Activated CD8-positive, alpha-beta T cell treated with anti-CD3 and anti-CD28 coated beads, Interleukin-2, amount 10 ng/mL, durations not matched to agents 7 days and 5 days (primary cell): ENCODE measurements at places on chromosomes 6 and 20.

DNA sequence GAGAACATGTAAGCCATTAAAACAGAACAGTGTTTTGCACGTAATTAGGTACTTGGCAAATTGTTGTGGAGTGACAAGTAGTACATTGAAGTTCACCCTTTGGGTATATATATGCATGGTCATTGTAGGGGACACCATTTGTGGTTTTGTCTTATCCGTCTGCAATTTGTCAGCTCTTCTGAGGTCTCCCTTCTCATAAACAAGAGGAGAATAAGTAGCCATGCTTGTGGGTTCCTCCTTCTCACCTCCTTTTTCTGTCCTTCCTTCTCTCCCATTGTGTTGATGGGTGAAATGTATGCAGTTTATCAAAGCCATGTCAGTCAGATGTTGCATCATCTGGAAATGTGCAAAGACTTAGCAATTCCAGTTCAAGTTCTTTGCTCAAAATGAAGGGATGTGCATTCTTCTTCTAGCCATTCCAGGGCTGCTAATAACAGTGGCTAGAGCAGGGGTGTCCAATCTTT is 70.9 kb downstream of the QKI start:
- no peak for DNase-seq

DNA sequence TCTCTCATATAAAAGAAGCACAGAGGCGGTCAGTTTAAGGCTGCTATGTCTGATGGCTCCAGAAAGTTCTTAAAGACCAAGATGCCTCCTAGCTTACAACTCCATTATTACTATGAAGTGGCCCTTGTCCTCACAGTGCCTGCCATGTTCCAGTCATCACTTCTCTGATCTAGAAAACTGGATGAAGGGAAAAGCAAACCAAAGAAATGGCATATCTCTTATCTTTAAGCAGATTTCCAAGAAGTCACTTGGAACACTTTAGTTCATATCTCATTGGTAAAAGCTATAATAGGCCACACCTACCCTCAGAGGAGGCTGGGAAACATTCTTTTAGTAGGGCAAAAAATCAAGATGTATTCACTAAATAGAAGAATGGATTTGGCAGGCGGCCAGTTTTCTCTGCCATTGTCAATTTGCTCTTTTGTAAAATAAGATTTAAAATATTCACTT is 289.6 kb downstream of the TBC1D7 start:
- no peak for DNase-seq

DNA sequence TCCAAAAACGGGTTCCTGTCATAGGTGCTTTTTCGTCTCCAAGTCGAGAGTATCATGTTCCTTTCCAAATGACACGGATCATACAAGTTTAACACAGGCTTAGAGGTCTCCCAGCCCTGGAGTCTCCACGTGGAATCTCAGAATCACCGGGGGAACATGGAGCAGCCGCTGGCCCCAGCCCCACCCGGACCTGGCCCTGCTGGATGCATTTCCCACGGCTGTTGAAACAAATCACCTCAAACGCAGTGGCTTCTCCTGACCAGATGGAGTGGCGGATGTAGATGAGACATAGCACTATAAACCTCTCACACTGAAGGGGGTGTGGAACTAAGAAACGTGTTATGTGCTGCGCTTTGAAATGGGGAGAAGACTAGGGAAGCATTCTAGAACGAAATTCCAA is 70.0 kb upstream of the FRMD1 start:
- no peak for DNase-seq

GRCh38 chr6:91539456-91539855 is 952.6 kb upstream of the MAP3K7 start:
- no peak for DNase-seq

GRCh38 chr6:111263837-111264236 is 176.5 kb downstream of the SLC16A10 start:
- DNase-seq: no peak

- DNase-seq: peak; percentile 76
Measured at GRCh38 chr6:129490521-129491255, 219.3 kb downstream of the ARHGAP18 start.

GRCh38 chr20:32972181-32973076 is 31.8 kb downstream of the SUN5 start:
- peak; percentile 93 for DNase-seq

- DNase-seq: no peak
Measured at GRCh38 chr6:77415706-77416105, 47.6 kb downstream of the HTR1B start.

DNA sequence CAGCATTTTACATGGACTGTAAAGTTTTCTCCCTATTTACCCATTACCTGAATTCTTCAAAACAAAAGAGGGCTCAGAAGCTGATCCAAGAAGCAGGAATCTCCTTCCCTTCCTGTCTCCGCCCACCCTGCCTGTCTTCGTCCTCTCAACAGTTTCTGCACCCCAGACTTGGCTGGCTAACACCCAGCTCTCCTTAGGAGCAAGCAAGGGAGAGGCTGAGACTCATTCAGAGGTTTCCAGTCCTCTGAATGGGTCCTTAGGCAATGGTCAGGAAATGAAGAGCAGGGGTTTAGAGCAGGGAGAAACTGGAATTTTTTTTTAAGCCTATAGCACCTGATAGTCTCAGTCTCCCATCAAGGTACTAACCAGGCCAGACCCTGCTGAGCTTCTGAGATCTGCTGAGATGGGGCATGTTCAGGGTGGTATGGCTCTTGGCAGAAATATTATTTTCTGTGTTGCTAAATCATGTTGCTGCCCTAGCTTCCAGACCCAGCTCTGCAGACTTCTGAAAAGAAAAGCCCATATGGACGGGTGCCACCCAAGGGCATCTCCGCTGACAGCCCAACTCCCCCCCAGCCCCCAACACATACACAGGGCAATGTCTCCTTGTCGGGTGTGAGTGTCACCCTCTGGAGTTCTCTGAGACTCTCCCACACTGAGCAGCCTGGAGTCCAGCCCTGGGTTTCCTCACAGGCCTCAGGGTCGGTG is 74.6 kb upstream of the CD93 start:
- DNase-seq: no peak

GRCh38 chr20:63490416-63490815 is 8.5 kb downstream of the EEF1A2 start:
- no peak for DNase-seq

GRCh38 chr6:2733736-2734480 is 16.8 kb downstream of the MYLK4 start:
- no peak for DNase-seq

GRCh38 chr20:36304786-36305495 is 1.2 kb upstream of the DLGAP4 start:
- DNase-seq: no peak

DNA sequence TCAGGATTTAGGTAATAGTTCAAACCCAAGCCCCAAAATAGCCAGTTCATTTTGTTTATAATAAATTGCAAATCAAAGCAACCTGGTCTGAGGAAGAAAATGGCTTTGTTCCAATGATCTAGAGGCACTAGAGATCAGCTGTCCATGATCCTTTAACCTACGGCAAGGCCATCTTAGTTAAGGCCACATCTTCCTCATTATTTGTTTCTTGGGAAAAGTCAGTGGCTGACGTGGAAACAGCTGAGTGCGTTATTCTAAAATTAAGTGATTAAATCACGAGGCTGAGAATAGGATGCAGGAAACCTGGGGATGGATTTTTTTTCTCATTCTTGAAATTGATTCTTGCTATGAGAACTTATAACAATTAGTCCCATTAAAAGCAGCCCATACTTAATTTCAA is 10.1 kb upstream of the TENT5A start:
- no peak for DNase-seq

GRCh38 chr20:60986506-60987156 is 265.4 kb upstream of the CDH4 start:
- DNase-seq: no peak

DNA sequence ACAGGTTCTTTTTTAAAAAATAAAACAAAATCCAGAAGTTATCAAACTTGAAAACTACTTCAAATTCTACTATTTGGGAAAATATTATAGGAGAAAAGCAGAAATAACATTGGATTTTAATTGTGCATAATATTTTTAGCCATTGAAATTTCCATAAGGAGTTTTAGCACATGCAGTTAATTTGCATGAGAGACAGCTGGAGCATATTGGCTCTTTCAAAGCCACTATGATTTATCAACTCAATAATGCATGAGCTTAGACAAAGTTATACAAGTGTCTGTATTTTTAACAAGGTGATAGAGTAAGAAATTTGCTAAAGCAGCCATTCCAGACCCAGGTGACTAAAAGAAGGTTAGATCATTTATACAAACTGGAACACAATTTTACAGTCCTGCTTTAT is 189.0 kb upstream of the TFAP2D start:
- no peak for DNase-seq

DNA sequence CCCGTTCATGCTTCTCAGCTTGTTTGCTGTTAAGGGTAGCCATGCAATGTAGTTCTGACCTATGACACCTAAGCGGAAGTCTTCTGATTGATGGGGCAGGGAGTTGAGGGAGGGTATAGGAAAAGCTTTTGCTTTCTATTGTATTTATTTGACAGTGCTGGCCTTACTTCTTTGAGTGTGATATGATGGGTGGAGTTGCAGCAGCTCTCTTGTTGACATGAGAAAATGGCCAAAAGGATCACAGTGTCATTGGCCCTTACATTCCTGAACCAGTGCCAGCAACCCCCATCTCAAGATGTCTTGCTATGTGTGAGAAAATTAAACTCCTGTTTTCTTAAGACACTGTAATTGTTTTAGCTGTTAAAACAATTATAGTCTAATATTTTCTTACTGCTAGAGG is 117.5 kb downstream of the SAMD5 start:
- no peak for DNase-seq

DNA sequence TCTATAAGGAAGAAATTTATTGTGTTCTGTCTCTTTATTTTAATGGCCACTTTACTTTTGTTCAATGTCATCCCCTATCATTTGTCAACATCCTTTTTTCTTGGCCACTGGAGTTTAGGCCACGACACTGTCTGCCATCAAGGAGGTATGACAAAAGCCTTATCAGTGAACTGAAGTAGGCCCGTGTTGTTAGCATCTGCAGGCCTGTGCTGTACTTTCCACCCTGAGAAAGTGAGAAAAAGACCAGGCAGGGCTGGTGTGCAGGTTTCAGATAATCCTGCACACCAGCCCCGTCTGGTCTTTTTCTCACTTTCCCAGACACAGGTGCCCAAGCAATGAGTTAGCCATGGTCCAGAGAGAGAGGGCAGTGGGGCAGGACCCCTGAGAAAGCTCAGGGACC is 57.6 kb downstream of the GOPC start:
- no peak for DNase-seq

DNA sequence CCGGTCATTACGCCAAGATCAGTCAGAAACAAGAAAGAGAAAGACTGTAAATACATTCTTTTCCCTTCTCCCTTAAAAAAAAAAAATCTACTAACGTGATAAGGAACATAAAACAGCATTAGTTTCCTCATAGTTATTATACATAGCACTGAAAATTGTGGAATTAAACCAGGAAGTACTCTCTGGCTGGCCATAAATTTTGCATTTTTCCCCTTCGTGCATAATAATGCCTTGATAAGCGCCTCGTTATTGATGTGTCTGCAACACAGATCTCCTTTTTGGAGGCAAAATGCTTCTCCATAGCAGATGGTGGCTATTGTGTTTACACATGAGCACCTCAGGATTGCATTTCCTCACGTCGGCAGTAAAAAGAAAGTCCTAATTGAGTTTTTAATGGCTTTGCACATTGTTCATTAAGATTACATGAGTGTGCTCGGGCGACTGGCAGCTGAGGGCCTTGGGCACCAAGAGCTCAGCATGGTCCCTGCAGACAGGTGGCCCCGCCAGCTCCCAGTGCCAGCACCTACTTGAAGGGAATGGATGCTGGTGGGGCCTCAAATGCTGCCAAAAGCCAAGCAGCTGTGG is 394.5 kb downstream of the PTPRT start:
- DNase-seq: no peak

DNA sequence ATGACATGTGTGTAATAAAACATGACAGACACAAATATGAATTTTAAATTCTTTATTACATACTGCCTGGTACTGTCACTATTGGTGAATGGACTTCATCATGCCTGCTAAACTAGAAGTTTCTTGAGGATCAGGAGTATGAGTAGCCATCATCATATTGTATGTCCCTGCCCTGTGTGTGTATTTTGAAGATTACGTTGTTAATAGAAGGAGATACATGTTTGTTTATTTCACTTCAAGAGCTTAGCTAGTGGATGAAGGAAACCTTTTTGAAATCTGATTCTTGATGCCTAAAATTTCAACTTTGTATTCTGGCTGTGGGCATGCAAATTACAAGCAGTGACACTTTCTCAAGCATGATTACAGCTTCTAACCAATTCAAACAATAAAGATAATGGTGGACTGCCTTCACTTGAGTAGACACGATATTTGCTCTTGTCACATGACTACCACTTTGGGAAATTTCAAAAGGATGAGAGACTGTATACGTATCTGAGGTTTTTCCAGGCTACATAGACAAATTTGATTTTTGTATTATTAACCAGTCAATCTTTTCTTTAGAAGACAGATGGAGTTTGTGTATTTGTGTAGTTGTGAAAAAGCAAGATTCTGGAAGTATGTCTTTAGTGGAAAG is 3.5 kb downstream of the TBPL1 start:
- DNase-seq: no peak

- DNase-seq: no peak
Measured at GRCh38 chr20:41141153-41141815, 3.9 kb downstream of the PLCG1 start.

GRCh38 chr6:11326116-11326515 is 93.6 kb upstream of the NEDD9 start:
- no peak for DNase-seq

GRCh38 chr20:10855778-10856177 is 182.0 kb upstream of the JAG1 start:
- DNase-seq: no peak

DNA sequence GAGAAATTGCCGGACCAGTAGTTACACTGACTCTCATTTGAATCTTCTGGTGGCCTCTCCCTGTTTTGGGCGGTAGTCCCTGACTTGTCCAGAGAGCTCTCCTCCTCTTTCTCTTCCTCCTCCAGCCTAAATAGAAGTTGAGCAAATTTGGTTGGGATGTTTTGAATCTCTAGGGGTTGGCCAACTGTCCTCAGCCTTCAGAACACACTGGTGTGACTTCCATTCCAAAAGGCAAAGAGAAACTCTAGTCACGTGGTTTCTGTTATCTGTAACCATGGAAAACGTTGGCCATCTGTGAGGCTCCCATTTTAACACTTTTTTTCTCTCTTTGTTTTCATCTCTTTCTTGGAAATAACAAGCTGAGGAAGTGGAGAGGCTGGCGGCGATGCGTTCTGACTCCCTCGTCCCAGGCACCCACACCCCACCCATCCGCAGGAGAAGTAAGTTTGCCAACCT is 275.3 kb downstream of the TBC1D7 start:
- no peak for DNase-seq

- DNase-seq: no peak
Measured at GRCh38 chr20:1952737-1953530, 40.9 kb downstream of the PDYN start.

DNA sequence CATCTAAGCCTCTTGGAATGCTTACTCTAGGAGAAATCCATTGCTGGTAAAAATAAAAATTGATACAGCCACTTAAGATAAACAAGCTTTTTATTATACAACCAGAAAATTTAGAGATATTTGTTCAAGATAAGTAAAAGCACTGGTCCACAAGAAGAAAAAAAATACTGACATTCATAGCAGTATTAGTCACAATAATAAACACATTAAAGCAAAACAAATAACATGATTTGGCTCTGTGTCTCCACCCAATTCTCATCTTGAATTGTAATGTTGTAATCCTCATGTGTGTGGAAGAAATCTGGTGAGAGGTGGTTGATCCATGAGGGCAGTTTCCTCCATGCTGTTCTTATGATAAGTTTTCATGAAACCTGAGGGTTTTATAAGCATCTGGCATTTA is 1093.5 kb upstream of the ADGRB3 start:
- DNase-seq: no peak

- DNase-seq: no peak
Measured at GRCh38 chr6:97462938-97463598, 180.1 kb upstream of the MMS22L start.
